ENCODE measurements at places on chromosomes 5 and 9.

DNA sequence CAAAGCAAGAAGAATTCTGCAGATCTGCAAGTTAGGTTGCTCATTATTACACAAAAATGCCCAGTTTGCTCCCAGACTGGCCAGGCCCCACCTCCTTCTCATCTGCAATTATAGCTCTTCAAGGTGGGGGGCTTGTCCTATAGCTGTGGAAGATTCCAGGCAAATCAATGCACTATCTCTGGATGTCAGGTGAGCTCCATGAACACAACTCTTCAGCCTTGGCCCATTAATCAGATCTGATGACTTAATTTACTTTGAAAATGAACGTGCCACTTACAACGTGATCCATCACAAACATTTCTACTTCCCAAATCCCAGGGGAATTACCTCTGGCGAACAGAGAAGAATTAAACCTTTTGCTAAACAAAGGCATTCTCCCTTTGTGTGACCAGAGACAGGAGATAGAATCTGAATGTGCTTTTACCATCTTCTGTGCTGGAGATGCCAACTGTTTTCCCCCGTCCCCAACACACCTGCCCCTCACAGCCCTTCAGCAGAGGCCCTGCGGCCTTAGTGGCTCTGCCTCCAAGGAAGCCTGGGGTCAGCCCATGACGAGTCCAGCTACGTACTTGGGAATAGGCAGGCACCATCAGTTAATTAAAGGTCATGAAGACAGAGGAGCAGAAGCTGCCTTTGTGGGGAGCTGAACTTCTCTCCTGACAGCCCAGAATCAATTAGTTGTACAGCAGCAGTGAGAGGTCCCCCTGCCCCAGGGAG lies 60.5 kb downstream of the SNX18 start:
- DNase-seq: no peak

GRCh38 chr9:109996936-109997580 lies 210.9 kb downstream of the C9orf152 start:
- DNase-seq: no peak

- no peak for DNase-seq
Measured at GRCh38 chr9:120755044-120755443, 38.2 kb downstream of the FBXW2 start.

GRCh38 chr9:131394464-131395156 lies 724 bp downstream of the PRRC2B start:
- DNase-seq: no peak

GRCh38 chr5:83099001-83099400 lies 21.7 kb downstream of the XRCC4 start:
- peak; percentile 10 for DNase-seq

- no peak for DNase-seq
Measured at GRCh38 chr9:112870556-112870955, 20.1 kb downstream of the SLC46A2 start.

- DNase-seq: no peak
Measured at GRCh38 chr5:76861612-76862011, 11.8 kb downstream of the S100Z start.

DNA sequence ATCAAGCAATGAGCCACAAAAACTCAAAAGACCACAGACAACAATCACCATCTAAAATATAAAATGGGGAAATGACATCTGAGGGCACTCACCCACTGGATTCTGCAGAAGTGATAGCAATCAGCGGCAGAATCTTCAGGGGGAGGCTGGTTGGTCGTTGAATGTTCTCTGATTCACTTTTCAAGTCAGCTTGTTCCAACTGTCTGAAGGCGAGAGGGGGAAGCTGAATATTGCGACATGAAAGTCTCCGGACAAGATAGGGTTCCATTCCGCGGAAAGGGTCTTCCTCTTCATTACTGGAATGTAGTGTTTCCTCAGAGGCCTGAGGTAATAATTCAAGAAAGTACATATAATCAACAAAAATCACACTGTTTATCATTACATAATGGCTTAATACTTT lies 94.9 kb upstream of the PDE4D start:
- no peak for DNase-seq

GRCh38 chr5:44388321-44389089 lies 715 bp downstream of the FGF10 start:
- DNase-seq: no peak

DNA sequence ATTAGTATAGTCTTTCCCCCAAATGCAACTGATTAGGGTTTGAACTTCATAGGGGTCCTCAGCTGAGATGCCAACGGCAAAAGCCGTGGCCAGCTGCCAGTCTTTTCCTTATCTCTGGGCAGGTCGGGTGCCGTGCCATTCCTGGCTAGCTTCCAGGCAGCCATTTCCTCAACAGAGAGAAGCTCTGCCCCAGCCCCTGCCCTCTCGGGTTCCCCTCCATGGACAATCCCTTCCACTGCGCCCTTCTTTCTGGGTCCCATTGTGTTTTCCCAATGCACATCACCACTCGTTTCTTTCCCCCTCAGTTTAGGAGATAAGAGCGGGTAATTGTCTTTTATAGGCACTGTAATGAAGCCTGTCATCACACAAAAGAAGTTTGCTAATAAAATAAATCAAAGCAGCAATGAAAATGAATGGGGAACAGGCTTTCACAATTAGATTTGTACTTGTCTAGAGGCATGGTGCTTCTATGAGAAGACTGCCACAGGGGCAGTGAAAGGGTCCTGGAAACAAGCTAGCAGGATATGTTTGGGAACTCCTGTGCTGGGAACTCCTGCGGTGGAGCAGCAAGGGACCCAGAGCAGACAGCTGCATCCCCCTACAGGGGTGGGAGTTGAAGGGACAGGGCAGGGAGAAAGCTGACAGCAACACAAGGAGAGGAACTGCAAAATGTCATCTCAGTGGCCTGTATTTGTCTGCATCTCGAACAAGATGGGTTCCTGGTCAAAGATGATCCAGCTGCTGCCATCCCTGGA lies 48.0 kb upstream of the SAP30L start:
- peak; percentile 77 for DNase-seq

DNA sequence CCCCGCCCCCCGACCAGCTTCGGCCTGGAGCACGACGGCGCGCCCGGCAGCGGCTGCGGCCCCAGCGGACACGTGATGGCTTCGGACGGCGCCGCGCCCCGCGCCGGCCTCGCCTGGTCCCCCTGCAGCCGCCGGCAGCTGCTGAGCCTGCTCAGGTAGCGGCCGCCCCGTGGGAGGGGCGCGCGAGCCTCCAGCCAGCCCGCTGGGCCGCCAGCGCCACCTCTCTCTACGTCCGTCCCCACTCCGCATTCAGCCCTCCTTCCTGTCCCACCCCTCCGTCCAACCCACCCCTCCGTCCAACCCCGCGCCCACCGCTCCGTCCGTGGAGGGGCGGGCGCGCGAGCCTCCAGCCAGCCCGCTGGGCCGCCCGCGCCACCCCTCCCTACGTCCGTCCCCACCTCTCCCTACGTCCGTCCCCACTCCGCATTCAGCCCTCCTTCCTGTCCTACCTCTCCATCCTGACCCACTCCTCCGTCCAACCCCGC lies 6.5 kb downstream of the ADAMTS13 start:
- peak; percentile 70 for DNase-seq

DNA sequence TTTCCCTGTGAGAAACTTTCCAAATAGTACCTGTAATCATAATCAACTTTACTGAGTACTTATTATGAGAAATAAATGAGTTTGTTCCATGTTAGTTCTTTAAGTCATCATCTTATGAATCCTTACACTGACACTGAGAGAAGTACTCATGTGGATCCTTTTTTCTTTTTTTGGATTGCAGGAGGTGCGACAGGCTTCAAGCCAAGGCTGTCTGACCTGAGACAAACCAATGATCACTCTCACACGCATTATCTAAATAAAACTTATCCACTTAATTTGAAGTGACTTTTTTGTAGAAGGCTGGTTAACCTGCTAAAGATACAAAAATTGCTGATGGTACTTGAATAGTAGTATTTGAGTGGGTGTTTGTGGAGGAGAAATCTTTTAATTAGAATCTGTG lies 39.5 kb downstream of the JAKMIP2 start:
- no peak for DNase-seq

DNA sequence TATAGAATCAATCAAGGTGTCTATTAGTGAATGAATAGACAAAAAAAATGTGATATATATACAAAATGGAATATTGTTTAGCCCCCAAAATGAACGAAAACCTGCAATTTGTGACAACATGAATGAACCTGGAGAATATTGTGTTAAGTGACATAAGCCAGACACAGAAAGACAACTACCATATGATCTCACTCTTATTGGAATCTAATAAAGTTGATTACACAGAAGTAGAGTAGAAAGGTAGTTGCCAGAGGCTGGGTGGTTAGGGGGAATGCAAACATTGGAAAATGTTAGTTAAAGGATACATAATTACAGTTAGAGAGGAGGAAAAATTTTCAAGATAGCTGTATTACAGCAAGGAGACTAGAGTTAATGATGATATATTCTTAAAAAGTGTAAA lies 1962.3 kb downstream of the EFNA5 start:
- DNase-seq: no peak

DNA sequence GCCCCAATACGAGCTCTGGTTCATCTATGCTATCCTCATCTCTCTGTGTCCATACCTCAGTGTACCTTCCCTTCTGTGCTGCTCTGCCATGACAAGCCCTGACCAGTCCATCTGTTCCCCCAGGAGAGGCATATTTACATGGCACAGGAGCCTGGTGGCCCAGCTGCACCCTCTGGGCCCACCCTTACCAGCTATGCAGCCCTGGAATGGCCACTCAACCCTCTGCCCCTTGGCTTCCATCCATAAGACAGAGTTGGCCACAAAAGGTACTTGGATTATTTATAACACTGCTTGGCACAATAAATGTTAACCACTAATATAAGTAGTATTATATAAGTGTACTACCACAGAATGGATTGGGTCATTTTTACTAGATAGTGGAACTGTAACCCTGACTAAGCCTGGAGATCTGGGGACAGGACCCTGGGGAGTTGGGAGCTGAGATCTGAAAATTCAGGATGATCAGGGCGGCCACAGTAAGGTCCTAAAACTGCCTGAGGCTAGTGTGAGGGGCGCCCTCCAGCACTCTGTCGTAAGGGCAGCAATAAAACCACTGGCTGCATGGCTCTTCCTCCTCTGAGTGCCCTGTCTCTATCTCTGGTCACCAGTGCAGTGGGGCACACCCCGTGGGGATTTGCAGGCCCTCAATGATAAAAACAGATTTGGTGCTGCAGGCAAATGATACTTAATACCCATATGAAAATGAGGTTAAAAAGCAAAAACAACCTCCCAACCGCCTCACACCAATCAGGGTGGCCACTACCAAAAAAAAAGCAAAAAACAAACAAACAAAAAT lies 65.8 kb downstream of the SEMA4D start:
- no peak for DNase-seq

- no peak for DNase-seq
Measured at GRCh38 chr9:85089188-85089969, 419.9 kb downstream of the NTRK2 start.

- no peak for DNase-seq
Measured at GRCh38 chr5:36312953-36313672, 11.4 kb upstream of the RANBP3L start.

- DNase-seq: no peak
Measured at GRCh38 chr5:83987513-83988292, 267.0 kb upstream of the HAPLN1 start.

DNA sequence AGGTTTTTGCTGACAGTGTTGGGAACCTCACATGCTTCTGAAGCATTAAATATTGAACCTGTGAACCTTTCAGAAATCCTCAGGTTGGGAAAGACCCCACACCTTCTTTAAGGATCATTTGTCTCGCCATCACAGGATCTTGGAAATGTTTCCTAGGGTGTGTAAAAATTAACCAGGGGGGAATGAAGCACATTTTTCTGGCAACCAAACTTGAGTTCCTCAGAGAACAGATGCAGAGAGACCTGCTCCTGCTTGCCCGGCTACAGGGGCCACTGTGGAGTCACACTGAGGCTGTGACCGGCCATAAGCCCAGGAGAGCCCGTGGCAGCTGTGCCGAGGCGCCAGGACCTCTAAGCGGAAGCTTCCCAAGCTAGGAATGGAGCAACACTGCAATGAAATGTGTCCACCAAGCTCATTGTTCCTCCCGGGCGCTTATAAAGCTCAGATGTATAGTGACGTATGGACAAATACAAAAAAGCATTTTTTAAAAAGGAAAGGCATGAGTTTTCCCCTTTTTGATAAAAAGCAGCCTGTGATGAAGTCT lies 7.7 kb downstream of the CXCL14 start:
- no peak for DNase-seq

GRCh38 chr5:59543821-59544442 lies 349.6 kb downstream of the PDE4D start:
- no peak for DNase-seq

DNA sequence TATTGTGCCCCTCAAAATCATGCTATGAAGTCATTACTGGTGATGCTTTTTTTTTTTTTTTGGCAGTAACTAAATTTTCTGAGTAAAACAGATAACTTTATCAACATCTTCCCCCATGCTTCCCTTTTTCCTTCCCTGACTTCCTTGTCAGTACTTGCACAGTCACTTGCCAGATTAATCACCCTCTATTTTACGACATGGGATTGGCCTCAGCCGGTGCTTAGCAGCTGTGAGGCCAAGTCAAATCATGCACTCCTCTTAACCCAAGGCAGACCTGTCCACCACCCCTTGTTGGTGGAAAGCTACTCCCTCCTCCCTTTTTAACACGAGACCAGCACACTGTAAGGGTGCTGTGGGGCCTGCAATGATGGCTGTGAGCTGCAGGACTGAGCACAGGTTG lies 118.0 kb upstream of the OTULINL start:
- no peak for DNase-seq

GRCh38 chr9:114263853-114264510 lies 58.9 kb upstream of the ORM1 start:
- DNase-seq: no peak

DNA sequence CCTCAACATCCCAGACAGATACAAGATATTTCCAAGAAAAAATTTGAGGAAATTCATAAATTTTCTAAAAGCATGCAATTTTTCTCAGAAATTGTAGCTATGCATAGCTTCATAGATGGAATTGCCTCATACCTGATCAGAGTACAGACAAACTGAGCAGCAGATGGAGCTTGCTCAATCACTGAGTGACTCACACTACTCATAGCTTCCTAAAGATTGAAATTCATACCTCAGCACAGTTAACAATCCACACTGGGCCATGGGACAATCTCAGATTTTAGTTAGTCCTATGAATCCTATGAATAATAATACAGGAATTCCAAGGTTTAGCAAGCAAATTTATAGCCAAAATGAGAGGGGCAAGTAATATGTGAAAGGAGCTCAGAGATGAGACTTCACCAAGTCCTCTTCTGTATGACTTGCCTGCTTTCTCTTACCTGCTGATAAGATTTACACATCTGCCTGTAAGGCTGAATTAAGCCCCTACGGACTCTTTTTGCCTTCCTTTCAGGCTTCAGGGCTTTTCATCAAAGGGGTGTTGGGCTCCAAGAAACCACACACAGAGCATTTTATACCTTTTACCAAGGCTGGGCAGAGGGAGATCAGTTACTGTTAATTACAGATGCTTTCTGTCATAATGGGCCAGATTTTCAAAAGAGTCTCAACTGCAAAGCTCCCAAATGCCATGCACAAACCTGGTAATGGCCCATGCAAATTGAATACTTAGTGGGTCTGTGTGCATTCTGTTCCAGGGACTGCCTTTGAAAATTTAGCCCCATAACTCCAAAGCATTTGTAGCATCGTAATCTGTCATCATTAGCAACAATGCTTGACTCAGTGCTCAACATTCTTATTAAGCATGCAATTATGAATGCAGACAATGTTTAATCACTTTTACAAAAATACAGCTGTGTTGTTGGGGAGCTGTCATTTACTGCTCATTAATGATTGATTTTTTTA lies 439.3 kb downstream of the DTWD2 start:
- peak; percentile 58 for DNase-seq

Measured in NCI-H146 (cell line).